Activated CD8-positive, alpha-beta memory T cell treated with anti-CD3 and anti-CD28 coated beads for 1 hour (primary cell): ENCODE measurements at places on chromosomes 4 and X.

GRCh38 chrX:113192418-113192817, 351.8 kb upstream of the AMOT start:
- no peak for DNase-seq

GRCh38 chr4:127622921-127623796, 9.6 kb upstream of the INTU start:
- DNase-seq, result no peak

DNA sequence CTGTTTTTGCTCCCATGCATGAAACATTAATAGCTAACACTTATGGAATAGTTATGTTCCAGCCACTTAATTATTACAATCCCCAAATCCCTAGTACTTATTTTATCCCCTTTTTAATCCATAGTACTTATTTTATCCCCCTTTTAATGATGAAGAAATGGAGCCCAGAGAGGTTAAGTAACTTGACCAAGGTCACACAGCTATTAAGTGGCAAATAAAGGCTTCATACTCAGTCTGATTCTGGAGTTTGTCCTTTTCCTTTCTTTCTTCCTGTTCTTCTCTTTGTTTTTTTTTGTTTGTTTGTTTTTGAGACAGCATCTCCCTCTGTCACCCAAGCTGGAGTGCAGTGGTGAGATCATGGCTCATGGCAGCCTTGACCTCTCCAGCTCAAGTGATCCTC, 2.2 kb downstream of the NKAP start:
- DNase-seq, result no peak

DNA sequence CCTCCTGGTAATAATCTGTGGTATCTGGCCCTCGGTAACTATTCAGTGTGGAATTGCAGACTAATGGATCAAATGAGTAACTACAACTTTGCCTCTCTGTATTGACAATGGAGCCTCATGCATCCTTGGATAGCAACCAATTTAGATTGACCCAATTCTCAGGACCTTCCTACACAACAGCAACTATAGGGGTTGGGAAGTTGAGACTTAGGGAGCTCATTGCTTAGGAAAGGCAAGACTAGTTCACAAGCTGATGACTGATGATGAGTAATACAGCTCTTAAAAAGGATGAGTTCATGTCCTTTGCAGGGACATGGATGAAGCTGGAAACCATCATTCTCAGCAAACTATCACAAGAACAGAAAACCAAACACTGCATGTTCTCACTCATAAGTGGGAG, 47.5 kb upstream of the KLHL13 start:
- DNase-seq, result no peak

- DNase-seq, result no peak
Measured at GRCh38 chr4:98784947-98785706, 126.7 kb upstream of the TSPAN5 start.

- no peak for DNase-seq
Measured at GRCh38 chr4:7348946-7349900, 85.5 kb downstream of the PSAPL1 start.

DNA sequence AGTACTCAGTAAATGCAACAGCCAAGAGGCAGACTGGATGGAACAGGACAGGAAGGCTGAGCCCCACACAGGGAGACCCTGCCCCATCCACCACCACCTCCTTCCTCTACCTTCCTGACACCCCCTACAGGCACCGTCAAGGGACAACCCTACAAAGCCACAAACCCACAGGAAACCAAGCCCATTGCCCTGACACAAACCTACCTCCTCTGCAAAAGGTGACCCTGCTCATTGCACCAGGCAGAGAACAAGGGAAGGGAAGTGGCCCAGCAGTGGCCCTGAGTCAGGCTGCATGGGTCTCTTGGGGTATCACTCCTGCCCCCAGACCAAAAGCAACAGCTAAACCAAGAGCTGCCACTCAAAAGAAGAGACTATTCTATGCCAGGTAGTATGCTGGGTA, 21.0 kb downstream of the JAKMIP1 start:
- DNase-seq, result no peak

DNA sequence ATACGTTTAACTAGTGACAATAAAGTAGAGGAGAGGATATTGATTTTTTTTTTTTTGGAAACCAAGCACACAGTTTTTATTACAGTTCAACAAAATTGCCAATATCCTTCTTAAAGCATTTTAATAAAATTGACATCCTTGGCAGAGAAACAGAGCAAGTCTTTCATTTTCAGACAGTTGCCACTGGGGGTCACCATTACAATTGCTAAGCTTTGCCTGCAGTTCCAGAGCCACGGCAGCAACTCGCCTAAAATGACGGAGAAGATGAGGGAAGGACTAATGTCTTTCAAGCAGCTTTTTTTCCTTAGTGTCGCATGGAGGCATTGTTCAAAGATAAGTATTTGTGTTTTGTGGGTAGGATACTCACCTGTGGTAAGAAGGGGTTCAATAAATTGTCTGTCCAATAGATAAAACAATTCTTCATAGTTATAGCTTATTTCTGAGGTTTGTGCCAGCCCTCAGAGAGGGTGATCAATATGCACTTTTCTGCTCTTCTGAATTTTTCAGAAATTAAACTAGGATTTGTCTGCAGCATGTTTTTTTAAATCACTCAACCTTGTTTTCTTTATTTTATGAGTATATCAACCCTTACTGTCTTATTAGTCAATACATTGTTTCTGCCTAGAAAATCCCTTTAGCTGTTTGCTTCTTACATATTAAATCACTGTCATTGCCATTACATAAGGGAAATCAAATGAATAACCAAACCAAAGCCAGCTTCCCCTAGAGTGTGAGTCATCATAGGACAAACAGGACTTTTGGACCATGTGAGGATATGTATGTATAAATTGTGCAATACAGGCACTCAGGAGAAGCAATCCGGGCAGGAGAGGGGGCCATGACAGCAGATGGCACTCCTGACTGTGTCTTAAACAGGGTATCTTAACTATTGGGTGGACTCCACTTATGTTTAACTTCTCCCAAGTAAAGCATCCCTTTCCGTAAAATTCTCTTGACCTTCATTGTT, 508.1 kb upstream of the ARX start:
- no peak for DNase-seq

DNA sequence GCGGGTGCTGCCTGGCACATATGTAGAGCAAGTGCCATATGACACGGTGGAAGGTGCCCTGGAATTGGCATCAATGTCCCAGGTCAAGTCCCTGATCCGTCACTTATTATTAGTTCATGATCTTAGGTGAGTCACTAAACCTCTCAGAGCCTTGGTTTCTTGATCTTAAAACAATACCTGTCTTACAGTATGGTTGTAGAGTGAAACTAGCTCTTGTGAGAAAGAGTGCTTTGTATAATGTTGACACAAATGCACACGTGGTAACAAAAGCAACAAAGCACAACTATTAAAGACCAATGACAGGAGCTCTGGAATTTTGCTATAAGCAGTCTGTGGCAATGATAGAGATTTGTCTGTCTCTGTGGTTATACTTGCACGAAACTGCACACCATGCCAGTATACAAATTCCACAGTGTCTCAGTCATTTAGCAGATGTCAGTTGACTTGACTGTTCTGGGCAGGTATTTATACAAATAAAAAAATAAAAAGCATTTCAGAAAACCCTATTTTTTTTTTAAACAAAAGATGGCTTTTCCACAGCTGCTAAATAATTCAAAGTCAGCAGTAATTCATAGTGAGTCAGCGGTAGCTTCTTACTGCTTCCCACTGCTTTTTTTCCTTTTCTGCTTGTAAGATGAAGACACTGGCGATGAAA, 19.7 kb upstream of the ACSL1 start:
- DNase-seq, result no peak
